ENCODE measurements at places on chromosomes 7 and 10.

DNA sequence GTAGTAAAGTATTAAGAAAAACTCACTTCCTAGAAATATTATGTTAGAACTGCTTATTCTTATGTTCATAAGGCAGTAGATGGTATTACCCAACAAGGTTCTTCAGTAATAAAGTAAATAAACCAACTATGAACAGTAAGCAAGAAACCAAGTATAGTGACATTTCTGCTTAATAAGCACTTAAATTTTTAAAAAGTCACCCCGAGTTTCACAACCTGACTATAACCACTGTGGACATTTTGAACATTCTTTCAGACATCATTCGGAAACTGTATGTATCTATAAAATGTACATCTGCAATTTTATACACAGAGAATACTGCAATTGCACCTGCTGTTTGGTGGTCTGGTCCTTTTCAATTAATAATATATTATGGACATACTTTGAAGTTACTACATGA, 1073.6 kb downstream of the XPNPEP1 start:
- DNase-seq = no peak

DNA sequence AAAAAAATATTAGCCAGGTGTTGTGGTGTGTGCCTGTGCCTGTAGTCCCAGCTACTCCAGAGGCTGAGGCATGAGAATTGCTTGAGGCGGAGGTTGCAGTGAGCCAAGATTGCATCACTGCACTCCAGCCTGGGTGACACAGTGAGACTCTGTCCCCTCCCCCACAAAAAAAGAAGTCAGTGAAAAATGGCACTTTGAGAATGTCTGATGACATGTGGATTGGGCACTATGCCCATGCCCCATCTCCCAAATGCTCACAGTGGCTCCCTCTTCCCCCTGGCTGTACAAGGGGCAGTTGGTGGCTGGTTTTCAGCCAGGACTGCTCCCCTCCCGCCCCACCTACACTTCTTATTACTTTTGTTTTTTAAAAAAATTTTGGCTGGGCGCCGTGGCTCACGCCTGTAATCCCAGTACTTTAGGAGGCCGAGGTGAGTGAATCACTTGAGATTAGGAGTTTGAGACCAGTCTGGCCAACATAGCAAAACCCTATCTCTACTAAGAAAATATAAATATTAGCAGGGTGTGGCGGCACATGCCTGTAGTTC, 26.1 kb downstream of the IL15RA start:
- DNase-seq = no peak

GRCh38 chr10:122664501-122664900, 35.1 kb downstream of the C10orf120 start:
- no peak for DNase-seq

GRCh38 chr10:132627666-132628531, 90.3 kb downstream of the INPP5A start:
- DNase-seq = peak; percentile 24

DNA sequence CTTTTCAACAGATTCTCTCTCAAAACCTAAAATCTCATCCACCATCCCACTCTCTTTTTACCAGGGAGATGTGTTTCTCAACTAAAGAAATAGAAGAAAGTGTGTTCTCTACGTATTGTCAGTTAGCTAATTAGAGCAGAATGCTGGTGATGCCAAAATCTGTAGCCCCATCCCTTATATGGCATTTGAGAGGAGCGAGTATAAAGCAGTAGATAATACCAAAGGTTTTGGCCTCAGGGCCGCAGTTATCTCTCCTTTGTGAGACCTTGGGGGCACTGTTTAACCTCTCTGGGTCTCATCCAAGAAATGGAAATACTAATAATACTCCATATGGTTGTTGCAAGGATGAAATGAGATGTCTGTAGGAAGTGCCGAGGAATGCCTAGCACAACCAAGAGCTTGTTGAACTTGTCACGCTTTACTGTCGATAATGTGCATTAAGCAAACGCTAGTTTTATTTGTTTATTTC, 456 bp upstream of the DLD start:
- DNase-seq = peak; percentile 12

DNA sequence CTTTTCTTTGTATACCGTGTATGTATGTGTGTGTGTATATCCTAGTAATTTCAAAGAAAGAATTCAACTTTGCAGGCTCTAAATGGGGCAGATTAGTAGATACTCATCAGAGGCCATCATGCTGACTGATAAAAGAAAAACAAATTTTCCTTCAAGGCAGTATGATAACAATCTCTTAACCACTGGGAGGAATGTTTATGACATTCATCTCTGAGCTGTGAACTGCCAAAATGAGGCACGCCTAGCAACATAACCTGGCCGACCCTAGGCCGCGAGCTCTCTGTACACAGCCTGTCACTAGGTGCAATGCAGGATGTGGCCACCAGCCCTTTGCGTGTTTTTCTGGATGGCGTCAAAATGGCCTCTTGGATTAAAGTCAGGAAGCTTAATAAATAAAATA, 343.7 kb upstream of the GALNT17 start:
- DNase-seq = peak; percentile 64

GRCh38 chr7:27199849-27200760, at the start of gene HOXA13:
Gene HOXA13 (minus strand): TSS chr7:27200091. CDS start chr7:27200077, 14 bp downstream.
- peak; percentile 48 for DNase-seq

- no peak for DNase-seq
Measured at GRCh38 chr7:130970696-130971095, 236.7 kb upstream of the KLF14 start.

DNA sequence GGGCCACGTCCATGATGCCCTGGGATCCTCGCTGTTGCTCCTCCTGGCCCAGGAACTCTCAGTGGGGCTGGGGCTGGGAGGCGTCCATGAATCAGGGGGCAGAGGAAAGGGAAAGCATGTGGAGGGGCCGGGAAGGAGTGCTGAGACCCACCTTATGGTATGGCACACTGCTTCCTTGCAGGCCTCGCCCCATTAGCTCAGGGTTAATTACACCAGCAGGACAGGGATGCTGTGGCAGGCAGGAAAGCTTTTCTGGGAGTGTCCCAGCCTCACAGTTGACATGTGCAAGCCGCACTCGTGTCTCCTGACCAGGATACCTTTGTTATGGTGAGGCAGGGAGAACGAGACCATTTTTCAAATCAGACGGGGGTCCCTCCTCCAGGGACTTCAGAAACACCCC, 109.7 kb upstream of the PCBD1 start:
- no peak for DNase-seq

GRCh38 chr10:70101668-70102067, 31.0 kb downstream of the AIFM2 start:
- DNase-seq = no peak

GRCh38 chr7:64892666-64893309, 10.3 kb upstream of the ZNF273 start:
- DNase-seq = no peak

GRCh38 chr10:1345368-1345767, 289.2 kb downstream of the WDR37 start:
- DNase-seq = no peak

DNA sequence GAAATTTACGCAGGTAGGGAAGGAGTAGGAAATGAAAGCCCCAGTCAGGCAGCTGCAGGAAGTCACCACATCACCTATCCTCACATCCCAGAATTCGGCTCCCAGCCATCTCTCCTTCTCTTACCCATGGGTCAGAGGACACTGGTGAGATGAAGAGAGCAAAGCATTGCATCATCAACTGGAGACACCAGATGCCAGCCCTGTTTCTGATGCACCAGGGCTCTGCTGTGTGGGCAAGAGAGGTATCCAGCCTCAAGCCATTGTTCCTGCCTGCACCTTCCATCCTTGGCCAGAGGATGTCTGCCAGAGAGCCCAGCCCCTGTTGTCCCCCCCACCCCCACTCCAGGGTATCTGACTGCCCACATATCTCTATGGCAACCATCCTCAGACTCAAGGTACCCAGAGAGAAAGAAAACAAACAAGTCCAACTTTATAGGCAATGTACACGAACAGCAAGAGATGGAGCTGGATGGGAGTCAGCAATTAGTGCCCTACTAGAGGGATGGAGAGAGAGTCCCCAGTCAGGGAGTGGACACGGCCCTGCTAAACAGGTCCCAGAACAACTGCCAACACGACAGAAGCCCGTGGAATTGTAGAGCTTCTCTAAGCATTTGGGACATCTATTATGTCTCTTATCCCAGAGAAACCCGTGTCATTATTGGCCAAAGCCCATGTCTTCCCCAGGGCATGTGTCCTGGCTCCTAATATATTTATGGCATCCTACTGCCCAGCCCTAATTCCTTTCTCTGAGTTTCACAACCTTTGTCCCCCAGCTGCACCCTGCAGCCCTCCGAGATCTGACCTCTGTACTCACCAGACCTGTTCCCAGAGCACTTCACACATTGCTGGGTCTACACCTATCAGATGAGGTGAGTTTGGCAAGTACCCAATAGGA, 2.8 kb downstream of the CAMK2G start:
- no peak for DNase-seq

- no peak for DNase-seq
Measured at GRCh38 chr7:15764010-15764409, 77.5 kb upstream of the MEOX2 start.

DNA sequence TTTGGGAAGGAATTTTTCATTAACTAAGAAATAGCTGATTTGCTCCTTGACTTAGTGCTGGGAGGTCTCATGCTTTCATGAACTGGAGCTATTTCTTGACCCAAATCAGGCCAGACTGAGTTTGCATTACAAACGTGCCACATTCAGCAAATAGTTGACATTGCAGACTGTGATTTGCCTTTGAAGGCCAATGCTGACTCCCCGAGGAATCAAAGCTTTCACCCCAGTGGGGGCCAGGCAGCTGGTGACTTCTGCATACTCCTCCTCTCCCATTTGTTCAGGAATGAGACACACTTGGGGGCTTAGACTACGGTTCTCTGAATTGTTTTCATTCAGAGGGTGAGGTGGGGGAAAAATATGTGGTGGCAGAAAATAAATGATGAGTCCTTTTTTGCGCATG, 111.0 kb upstream of the JAZF1 start:
- DNase-seq = no peak

DNA sequence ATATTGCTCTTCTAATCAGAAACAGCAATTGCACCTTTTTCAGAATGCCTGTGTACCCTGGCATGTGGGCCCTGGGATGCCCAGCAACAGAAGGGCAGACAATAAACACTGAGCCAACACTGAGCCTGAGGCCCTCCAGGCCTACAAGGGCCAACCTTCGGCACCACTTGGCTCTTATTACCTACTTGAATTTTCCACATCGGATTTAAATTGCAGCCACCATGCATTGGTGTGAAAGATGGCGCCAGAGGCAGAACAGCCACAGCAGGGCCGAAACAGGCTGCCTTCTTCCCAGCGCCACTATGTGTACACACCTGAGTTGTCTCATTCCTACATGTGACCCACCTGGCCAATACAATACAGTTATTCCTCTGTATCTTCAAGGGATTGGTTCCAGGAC, 51.4 kb upstream of the EZH2 start:
- no peak for DNase-seq

DNA sequence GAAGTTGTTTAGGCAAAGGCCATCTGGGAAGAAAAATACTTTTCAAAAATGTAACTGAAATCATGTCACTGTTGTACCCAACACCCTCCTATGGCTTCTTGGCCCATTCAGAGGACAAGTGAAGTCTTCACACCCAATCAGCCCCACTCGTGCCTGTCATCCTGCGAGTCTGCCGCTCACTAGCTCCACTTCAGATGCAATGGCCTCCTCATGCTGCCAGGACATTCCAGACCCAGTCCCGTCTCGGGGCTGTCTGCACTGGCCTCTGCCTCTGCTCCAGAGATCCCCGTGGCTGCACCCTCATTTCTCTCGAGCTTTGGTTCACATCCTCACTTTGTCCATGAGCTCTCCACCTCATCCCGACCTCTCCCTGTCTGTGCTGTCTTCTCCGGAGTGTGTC, 227.1 kb downstream of the KCNMA1 start:
- DNase-seq = no peak

DNA sequence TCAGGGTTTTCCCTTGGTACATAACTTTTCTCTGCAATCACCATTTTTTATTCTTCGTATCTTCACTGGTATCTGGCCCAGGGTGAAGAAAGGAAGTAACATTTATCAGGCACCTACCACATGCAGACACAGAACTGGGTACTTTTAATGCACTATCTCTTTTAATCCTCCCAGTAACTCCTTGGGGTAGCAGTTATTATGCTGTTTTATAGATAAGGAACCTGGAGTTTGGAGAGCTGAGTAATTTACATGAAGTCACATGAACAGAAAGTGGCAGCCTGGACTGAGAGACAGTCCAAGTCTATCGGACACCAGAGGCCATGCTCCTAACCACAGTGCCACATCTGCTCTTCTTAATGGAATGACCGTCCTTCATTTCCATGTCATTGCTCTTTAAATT, 117.1 kb upstream of the PODXL start:
- no peak for DNase-seq

DNA sequence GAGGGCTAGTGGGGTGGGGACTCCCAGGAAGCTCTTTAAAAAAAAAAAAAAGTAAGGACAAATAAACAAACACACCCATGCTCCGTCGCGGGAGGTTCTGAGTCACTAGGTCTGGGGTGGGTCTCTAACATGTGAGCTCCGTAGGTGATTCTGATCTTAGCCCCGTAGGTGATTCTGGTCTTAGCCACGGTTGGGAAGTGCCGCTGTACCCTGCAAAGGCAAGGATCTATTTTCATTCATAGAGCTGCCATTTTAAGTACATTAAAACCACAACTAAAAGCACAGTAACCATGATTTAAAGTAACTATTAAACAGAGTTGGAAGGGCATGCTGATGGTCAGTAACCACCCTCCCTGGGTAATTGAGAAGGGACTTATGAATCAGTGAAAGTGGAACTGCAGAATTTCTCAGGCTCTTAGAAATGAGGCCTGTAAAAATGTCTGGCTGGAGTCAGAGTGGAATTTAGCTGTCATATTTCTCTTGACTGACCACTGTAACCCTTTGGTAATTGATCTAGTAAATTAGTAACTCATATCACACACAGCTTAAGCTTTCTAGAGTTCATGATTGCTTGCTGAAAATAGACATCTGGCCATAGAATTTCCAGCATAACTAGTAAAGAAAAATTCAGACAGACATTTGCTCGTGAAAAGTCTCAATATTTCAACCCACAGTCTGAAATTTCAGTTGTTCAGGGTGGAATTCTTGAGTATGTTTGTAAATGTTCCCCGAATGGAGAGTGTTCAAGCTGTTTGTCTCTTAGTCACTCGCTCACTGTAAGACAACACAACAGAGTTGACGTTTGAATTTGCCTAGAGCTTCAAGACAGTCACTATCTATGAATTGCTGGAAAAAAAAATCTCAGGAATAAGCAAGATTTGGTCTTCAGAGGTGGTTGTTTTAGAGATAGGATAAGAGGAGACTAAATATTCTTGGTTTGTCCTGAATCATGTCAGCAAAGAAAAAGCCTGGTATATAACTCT, 34.2 kb upstream of the TCF7L2 start:
- no peak for DNase-seq

GRCh38 chr7:5424749-5425506, 1.3 kb upstream of the TNRC18 start:
- DNase-seq = no peak

- DNase-seq = no peak
Measured at GRCh38 chr7:130486954-130487436, 4.9 kb upstream of the MEST start.

GRCh38 chr10:49061667-49062066, 53.7 kb downstream of the VSTM4 start:
- DNase-seq = no peak

DNA sequence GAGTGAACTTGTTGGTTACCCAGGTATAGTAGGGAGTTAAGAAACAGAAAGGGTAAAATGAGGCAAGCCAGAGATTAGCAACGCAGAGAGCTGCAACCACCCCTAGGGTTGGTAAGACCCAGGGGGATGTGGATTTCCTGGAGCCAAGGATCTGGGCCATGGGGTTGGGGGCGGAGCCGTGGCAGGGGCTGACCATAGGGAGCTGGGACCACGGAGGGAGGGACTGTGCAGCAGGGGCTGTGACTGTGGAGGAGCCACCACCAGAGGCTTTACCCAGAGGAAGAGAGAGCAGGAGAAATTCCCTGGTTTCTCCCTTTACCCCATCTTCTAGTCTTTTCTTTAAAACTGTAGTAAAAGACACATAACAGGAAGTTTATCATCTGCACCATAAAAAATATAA, 58.6 kb upstream of the BAIAP2L1 start:
- DNase-seq = no peak
